ENCODE measurements at places on chromosomes 5 and 9.

DNA sequence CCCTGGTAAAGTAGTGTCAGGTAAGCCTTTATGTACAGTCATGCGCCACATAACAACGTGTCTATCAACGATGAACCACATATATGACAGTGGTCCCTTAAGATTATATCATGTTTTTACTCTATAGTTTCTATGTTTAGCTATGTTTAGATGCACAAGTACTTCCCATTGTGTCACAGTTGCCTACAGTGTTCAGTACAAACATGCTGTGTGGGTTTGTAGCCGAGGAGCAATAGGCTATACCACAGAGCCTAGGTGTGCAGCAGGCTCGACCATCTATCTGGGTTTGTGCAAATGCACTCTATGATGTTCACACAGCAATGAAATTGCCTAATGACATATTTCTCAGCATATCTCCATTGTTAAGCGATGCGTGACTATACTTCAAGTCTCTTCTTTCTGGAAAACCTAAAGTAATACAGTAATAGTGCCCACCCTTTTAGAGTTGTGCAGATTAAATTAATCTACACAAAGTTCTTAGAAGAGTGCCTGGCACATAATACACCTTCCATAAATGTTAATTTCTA, 295.9 kb downstream of the ARHGAP26 start:
- no peak for DNase-seq

DNA sequence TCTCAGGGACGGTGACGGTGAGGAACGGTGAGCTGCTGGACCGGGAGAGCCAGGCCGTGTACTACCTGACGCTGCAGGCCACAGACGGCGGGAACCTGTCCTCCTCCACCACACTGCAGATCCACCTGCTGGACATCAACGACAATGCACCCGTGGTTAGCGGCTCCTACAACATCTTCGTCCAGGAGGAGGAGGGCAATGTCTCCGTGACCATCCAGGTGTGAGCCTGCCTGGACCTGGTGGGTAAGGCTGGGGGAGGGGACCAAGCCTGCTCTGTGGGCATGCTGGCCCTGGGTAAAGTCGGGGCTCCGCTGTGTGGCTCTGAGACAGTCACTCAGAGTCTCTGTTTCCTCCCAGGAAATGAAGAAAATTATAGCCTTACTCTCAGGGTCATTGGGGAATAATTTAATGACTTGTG, 29.3 kb downstream of the CDHR2 start:
- peak; percentile 37 for DNase-seq

DNA sequence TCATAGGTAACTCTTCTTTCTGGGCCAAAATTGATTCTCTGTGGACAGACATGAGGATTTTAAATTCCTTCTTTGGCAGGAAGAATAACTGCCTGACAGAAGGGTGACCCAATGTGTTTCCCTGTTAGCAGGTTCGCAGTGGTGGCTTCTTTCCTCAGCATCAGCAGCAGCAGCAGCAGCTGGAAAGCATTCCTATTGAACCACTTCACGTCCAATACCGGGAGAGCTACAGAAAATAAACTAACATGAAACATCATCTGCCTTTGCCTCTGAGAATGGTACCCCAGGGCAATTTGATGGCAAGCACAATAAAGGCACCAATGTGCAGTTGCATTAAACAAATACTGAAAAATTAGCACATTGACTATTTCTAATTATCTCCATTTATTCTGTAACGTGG, 214.5 kb downstream of the TMEM167A start:
- DNase-seq = no peak

GRCh38 chr9:123743737-123744136, 186.2 kb downstream of the DENND1A start:
- DNase-seq = no peak

GRCh38 chr5:61280761-61281427, 51.2 kb upstream of the ZSWIM6 start:
- no peak for DNase-seq

DNA sequence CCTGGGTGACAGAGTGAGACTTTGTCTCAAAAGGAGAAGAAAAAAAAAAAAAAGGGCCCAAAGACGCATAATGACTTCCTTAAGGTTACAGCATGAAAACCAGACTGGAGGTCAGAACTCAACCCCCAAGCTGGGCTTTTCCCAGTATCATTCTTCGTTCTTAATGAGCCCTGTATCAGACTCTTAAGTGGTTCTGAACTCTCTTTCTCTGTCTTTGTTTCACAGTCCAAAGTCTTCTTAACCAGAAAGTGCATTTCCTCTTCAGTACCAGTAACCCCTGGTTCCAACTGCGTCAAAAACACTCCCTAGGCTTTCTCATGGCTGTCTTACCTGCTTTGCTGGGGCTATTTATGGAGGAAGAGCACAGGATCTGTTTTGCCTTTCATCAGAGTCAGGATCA, 38.4 kb upstream of the SHB start:
- no peak for DNase-seq

DNA sequence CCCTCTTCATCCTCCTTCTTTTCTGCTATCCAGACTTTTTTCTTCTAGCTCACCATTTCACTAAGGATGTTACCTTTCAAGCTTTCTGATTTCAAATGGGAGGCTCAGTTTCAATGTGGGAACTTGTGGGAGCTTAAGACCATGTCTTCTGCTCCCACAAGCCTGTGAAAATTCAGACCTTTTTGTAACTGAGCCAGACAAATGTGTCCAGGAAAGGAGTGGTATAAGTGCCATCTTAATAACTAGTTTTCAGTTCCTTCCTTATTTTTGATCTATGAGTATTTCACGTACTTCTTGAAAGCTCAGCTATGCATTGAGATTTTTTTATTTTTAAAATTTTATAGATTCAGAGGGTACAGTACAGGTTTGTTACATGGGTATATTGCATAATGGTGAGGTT, 4.6 kb upstream of the ERCC6L2 start:
- no peak for DNase-seq

DNA sequence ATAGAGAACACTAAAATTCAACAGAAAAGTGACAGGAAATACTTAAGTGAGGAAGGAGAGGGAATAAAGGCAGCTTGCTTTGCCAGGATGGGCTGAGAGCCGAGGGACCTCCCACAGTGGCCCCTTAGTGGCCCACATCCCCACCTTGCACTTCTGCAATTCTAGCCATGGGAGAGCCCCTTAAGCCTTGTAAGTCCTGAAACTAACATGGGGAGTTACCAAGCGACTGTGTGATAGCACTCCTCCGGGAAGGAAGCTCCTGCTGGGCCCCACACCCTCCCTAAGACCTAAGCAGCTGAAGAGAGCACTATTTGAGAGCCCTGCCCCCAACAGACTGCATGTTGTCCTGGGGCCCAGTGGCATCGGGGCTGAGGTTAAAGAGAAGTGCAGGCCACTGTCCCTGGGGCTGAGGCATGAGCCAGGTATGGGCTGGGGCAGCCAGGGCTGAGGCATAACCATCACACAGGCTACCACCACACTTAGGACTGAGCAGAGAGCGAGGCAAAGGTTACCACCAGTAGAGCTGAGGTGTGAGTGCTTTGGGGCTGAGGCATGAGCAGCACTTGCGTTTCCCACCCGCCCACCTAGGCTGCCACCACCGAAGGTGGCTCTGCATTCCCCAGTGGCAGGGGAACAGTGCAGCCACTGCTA, 301.8 kb upstream of the TRPC7 start:
- DNase-seq = no peak

DNA sequence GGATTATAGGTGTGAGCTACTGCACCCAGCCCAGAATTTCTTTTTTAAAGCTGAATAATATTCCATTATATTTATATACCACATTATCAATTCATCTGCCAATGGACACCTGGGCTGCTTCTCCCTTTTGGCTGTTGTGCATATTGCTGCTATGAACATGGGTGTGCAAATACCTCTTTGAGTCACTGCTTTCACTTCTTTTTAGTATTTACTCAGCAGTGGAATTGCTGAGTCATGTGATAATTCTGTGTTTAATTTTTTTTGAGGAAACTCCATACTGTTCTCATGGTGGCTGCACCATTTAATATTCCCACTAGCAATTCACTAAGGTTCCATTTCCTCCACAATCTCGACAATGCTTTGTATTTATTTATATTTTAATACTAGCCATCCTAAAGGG, 36.1 kb upstream of the KIF4B start:
- DNase-seq = peak; percentile 23

- peak; percentile 68 for DNase-seq
These were observed 31.0 kb upstream of the HMCN2 start for GRCh38 chr9:130234340-130235260.

- no peak for DNase-seq
These were observed 315.8 kb downstream of the SH3GL2 start for GRCh38 chr9:17894501-17895160.

- DNase-seq = peak; percentile 52
These were observed 11.5 kb upstream of the FAF2 start for GRCh38 chr5:176436656-176437055.

GRCh38 chr9:128771094-128771721, 519 bp downstream of the ZER1 start:
- peak; percentile 16 for DNase-seq

DNA sequence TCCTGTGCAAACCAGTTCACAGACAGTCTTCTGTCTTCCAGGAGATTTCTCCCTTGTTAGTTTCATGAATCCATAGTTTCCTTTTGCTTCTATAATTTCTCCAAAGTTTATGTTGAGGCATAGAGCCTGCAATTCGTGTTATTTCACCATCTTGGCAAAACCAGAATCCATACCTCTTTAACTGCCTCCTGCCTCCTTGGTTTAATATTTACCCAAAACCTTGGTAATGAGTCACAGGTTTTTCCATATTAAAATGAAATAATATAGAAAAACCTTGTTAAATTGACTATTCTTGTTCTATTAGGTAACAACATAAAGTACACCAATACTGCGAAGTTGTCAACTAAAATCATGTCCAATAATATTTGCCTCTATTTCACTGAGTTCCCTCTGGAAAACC, 459.7 kb downstream of the HINT1 start:
- DNase-seq = no peak

DNA sequence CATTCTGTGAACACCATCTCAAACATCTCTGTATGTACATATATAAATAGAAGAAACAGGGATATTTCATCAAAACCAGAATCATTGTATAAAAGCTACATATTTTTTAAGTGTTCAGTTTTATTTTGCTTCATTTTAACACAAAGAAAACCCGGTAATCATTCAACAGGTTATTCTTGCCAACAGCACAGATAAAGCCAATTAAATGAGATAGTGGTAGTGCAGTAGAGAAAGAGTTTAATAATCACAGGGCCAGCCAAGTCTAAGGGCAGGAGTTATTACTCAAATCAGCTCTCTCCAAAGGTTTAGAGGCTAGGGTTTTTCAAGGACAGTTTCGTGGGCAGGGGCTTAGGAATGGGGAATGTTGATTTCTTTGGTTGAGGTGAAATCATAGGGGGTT, 261.0 kb upstream of the KIF2A start:
- no peak for DNase-seq

DNA sequence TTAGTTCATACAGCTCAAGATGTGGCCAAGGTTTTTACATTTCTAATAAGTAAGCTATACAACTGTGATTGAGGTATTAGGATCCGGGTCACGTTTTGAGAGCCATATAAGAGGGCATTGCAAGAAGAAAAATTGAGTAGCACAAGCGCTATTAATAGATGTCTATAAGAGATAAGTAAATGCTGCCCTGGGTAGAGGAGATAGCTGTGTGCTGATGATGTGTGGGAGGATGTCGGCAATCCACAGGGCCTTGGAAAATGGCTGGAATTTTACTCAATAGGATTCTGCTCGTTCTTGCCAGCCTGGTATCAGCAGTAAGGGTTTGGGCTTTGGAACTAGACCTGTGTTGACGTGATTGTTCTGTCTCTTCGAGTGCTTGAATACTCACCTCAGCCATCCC, 41.6 kb downstream of the CSF1R start:
- no peak for DNase-seq

GRCh38 chr9:104506565-104506964, 2.5 kb downstream of the OR13F1 start:
- no peak for DNase-seq

- no peak for DNase-seq
These were observed 750.4 kb downstream of the BRINP1 start for GRCh38 chr9:118618849-118619248.

GRCh38 chr9:121830441-121831140, 179.2 kb downstream of the DAB2IP start:
- no peak for DNase-seq

DNA sequence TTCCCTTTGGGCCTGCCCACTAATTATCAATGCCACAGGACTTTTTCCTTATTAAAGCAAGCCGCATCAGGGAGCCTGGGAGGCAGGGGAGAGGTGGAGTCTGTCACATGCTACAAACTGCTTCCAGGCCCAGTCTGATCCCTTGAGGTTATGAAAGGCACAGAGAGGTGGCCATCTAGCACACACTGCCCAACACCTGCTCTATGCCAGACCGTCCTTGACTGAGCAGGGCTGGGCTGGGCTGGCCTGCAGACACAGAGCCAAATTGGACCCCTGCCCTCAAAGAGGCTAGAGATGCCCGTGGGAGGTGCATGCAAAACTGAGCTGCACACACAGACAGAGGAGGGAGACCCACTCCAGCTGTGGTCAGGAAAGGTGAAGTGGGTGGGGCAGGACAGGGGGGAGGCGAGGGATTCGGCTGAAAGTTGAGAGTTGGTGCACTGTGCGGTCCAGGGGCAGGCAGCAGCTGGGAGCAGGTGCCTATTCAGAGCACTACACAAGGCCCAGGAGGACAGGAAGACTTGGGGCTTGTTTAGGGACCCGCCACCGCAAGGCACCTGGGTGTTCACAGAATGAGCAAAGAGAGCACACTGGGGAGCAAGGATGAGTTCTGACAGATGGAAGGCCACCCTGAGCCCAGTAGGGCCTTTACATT, 36.4 kb upstream of the TCF7 start:
- DNase-seq = no peak

DNA sequence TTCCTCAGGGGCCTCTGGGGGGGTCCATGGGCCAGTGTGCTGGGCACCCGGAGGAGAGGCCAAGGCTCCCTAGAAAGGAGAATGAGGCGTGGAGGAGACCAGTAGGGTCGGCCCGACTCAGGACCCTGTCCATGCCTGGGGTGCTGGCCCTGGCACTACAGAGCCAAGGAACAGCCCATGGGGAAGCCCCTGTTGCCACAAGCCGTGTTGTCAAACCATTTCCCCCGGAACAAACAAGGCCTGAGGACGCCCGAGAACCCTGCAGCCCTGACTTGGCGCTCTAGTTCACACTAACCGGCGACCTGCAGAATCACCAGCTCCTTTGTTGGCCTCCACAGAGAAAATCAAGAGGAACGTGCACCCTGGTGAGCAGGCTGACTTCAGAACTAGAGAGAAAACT, 41.6 kb upstream of the SLC12A7 start:
- no peak for DNase-seq

GRCh38 chr9:89863141-89863540, 258.3 kb downstream of the GADD45G start:
- DNase-seq = no peak

DNA sequence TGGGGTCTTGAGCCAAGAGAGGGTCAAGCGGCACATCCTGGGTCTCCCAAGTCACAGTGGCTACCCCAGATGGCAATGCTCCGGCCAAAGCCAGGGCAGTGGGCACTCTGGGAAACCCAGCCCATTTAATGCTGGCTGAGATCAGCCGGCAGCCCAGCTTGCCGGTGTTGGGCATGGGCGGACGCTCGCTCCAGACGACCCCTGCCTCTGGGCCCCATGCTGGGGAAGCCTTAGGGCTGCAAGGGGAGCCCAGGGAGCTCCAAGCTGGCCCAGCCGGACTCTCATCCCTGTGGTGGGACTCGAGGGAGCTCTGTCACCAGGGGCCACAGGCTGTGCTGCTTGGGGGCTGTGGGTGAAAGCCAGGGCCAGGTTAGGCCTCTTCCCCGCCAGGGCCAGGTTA, 5.9 kb upstream of the CARD9 start:
- DNase-seq = no peak

- DNase-seq = no peak
These were observed 116.3 kb downstream of the BOD1 start for GRCh38 chr5:173500213-173500560.

- DNase-seq = no peak
These were observed 343.0 kb downstream of the RAB3C start for GRCh38 chr5:58925627-58926540.

- DNase-seq = no peak
These were observed 243.5 kb upstream of the FBXL7 start for GRCh38 chr5:15256485-15256884.

Measured in fibroblast of mammary gland (primary cell).